Astrocyte (in vitro differentiated cells and primary cell): ENCODE measurements at places on chromosomes 5 and 9.
A peak's percentile ranks its signal among the peaks of the same experiment; 100 is the strongest.

DNA sequence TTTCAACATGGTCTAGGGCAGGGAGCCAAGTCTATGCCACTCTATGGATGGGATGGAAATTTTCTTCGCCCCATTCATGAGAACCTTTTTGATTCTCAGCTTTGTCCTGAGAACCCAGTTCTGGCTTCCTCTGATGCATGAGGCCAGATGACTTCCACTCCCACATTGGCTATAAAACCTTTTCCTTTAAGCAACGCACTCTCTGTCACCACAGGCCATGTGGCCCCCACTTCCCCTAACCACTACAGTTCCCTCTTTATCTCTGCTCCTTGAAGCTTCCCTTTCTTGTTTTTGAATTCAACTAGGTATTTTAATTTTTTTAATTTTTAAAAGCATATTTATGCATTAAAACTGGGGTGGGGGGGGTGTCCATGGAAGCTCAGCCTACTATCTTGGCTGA is 401.3 kb downstream of the ENC1 start:
- no peak for DNase-seq

- DNase-seq: peak; percentile 42
Measured at GRCh38 chr9:134515026-134515821, 126.4 kb upstream of the COL5A1 start.

DNA sequence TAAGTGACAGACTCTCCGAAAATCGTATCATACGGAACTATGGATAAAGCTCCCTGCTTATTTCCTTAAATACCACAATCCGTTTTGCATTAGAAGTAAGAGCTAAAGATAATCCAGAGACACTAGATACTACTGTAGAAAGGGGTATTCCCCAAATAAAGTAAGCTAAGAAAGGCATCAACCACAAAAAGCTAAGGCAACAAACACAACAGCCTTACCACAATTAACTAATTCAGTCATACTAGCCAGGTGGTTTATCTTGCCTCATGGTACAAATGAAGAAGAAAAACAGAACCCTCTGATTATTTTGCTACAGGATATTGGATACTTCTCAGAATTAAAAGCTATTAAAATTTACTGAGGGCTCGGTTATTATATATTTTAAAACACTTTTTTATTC is 14.1 kb downstream of the ERP44 start:
- no peak for DNase-seq

- DNase-seq: no peak
Measured at GRCh38 chr9:2191609-2191972, 176.4 kb downstream of the SMARCA2 start.

DNA sequence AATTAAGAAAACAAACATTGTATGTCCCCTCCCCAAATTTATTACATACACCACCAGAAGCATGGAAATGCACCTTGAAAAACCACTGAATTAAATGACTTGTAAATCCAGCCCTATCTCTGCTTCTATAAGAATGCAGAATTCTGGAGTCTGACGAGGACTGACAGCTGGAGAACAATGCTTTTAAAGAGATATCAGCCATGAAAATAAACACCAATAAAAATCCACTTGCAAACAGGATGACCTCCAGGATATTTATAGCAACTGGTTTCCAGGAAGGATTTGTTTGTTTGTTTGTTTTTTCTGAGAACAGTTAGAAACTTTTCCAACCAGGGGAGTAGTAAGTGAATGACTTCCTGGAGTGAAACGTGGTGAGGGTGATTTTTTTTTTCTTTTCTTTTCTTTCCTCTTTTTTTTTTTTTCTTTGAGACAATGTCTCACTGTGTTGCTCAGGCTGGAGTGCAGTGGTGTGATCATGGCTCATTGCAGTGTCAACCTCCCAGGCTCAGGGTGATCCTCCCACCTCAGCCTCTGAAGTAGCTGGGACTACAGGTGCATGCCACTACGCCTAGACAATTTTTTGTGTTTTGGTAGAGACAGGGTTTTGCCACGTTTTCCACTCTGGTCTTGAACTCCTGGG is 38.7 kb upstream of the SLC36A1 start:
- no peak for DNase-seq

DNA sequence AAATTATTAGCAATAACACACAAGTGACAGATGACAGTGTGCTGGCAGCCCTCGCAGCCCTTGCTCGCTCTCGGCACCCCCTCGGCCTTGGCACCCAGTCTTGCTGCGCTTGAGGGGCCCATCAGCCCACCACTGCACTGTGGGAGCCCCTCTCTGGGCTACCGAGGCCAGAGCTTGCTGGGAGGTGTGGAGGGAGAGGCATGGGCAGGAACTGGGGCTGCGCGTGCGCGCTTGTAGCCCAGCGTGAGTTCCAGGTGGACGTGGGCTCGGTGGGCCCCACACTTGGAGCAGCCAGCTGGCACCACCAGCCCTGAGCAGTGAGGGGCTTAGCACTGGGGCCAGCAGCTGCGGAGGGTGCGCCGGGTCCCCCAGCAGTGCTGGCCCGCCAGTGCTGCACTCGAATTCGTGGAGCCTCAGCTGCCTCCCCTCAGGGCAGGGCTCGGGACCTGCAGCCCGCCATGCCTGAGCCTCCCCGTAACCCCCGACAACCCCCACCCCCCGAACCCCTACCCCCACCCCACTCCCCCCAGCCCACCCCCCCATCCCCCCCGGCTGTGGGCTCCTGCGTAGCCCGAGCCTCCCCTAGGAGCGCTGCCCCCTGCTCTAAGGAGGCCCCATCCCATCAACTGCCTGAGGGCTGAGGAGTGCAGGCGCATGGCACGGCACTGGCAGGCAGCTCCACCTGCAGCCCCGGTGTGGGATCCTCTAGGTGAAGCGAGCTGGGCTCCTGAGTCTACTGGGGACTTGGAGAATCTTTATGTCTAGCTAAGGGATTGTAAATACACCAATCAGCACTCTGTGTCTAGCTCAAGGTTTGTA is 240.9 kb downstream of the TRIM36 start:
- DNase-seq: no peak

- peak; percentile 93 for DNase-seq
Measured at GRCh38 chr5:95761771-95762651, 30.9 kb downstream of the RHOBTB3 start.

GRCh38 chr9:130756455-130757152 is 63.0 kb downstream of the EXOSC2 start:
- DNase-seq: no peak

GRCh38 chr5:139232147-139232724 is 34.1 kb upstream of the SIL1 start:
- DNase-seq: no peak

DNA sequence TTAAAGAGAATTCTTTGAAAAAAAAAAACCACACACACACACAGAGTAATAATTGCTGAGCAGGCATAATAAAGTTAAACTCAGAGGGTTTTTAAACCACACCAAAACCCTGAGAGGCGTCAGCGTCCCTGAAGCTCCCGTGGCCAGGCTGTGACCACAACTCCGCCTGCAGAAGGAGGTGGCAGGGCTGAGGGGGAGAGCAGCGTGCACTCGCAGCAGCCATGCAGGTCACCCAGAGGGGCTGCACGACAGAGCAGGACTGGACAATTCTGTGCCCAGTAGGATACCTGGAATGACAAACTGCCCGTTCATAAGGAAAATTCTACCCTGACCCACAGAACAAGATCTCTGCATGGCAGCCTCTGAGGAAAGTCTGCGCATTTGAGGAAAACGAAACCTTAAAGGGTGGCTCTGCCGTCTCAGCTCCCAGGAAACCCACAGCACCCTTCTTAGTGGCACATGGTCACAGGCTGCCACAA is 44.0 kb downstream of the ROR2 start:
- DNase-seq: no peak

DNA sequence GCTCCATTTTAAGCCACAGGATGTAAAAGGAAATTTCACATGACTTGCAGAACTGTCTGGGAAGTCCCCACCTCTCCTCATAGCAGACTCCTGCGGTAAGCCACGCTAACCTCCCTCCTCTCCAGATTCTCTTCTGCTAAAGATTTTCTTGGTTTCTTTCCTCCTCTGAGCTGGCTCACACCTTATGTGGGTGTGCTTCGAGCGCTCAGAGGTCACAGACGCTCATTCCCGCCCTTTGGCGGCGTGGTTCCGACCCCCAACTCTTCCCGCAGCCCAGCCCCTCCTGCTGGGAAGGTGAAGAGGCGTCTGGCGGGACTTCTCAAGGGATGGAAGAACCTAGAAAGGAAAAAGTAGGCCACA is 32.9 kb upstream of the CDK20 start:
- peak; percentile 31 for DNase-seq

DNA sequence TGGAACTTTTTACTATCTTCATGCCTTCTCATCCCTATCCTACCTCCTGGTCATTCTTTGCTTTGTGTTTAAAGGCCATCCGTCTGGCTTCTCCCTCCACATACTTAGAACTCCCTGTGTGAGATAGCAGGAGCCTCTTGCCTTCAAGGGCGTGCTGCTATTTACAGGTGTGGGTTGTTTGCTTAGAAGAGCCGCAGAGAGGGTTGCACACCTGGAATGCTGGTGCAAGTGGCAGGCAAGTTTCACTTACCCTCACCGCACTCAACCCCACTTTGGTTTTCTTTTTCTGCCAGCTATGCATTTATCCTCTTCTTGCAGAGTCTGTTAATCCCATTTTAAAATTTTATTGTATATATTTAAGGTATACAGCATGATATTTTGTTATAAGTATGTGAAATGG is 12.6 kb downstream of the SKP2 start:
- DNase-seq: no peak

- DNase-seq: no peak
Measured at GRCh38 chr9:21023861-21024260, 7.6 kb downstream of the HACD4 start.

DNA sequence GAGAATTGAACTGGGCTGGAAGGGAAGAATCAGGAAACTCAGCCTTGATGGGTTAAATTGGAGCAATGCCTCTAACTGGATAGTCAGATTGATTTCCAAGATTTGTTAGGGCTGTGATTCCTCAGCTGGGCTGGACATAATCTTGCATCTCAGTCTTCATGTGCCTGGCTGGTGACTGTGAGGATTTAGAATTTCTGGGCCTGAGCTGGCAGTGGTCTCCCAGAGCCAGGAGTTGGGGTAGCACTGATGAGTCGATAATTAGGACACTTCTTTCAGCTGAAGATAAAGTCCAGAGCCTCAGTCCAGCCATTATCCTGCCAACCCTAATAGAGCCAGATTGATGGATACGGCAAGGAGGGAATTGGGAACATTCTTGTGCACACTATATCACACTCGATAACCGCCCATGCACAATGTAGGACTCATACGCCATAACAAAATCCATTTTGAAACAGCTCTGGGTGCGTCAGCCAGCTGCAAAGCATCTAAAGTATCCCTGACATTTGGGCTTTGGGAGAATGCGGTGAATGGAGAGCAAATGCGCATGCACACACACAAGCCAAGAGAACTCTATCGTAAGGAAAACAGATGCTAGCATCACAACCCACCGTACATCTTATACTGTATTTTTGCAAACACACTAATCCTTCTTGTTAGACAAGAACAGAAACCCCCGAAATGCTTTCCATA is 405.1 kb upstream of the KLF4 start:
- no peak for DNase-seq

- peak; percentile 37 for DNase-seq
Measured at GRCh38 chr5:82168294-82168693, 109.9 kb downstream of the RPS23 start.

- no peak for DNase-seq
Measured at GRCh38 chr5:154741415-154741814, 13.8 kb upstream of the LARP1 start.

- no peak for DNase-seq
Measured at GRCh38 chr9:3575821-3576220, 50.0 kb upstream of the RFX3 start.

DNA sequence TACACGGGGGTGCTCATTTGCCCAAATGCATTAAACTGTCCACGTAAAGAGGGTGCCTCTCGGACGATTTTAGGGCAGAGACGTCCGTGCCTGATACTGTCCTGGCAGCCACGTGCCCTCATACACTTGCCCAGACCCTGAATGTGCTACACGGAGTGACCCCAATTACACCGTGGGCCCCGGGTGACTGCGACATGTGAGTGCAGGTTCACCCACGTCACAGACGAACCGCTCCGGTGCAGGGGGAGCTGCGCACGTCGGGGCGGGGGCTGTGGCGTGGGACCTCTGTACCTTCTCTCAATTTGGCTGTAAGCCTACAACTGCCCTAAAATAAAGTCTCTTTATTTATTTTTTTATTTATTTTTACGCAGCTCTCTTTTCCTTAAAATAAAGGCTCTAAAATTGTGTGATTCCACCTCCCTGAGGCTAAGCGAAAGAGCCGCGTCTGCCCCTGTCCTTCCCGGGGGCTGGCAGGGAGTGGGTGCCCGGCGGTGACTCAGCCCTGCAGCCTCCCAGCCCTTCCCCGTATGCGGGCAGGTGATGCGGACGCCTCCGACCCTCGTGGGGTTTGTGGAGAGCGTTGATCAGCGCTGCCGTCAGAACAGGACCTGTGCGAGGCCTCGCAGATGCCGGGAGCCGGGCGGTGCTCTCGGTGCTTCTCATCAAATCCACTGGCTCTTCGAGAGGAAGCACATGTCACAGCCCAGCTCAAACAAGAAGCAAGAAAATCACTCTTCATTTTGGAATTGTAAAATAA is 9.2 kb upstream of the EGFL7 start:
- DNase-seq: no peak

DNA sequence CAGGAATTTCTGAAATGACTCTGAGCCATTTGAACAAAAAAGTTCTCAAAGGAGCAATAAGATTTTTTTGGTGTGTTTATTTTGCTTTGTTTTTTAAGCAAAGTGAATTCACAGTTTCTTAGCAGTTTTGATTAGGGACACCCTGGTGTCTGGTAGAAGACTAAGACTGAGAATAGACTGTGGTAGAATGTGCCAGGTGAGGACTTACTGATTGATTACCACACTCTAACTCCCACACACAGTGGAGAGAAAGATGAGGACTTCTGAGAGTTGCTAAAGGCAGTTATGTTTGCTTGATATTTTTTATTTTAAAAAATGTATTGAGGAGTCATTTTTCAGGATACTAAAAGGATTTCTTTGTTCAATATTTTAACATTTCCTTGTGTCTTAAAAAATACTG is 175.1 kb downstream of the CD180 start:
- DNase-seq: no peak

- DNase-seq: no peak
Measured at GRCh38 chr9:16387382-16387781, 483.1 kb downstream of the BNC2 start.

DNA sequence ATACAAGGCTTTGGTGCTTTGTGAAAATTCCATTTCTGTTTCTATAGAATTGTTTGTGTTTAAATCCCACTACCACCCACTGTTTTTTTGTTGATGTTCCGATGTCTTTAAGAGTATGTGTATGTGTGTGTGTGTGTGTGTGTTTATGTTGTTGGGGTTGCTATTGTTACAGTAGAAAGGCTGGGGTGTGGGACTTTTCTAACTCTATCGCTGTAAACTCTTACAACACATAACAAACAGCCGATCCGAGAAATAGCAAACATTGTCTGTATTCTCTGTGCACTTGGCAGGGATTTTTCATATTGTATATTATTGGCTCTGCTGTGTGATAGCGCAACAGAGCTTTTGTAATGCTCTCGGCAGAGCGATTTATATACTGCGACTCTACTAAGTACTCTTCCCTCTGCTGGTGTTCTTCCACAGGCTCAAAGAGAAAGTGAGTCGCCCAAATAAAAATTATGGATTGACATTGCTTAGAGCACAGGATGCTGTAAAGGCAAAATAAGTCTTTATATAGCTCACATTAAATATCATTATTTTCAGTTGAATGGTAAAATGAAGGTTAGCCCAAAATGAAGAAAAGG is 492.2 kb upstream of the ARRDC3 start:
- DNase-seq: no peak

- no peak for DNase-seq
Measured at GRCh38 chr5:126808521-126808988, 31.6 kb downstream of the LMNB1 start.

GRCh38 chr9:4661611-4662010 is 483 bp upstream of the PLPP6 start:
- peak; percentile 68 for DNase-seq
